Activated T-helper 17 cell treated with anti-CD3 and anti-CD28 coated beads, Interleukin-2, amount 50 U/mL, for 72 hours (primary cell): ENCODE measurements at places on chromosomes 12 and 14. TPM values are rescaled to one million over a fixed set of nuclear protein-coding genes. Genes with fewer than 3 reads are reported as not detected.

DNA sequence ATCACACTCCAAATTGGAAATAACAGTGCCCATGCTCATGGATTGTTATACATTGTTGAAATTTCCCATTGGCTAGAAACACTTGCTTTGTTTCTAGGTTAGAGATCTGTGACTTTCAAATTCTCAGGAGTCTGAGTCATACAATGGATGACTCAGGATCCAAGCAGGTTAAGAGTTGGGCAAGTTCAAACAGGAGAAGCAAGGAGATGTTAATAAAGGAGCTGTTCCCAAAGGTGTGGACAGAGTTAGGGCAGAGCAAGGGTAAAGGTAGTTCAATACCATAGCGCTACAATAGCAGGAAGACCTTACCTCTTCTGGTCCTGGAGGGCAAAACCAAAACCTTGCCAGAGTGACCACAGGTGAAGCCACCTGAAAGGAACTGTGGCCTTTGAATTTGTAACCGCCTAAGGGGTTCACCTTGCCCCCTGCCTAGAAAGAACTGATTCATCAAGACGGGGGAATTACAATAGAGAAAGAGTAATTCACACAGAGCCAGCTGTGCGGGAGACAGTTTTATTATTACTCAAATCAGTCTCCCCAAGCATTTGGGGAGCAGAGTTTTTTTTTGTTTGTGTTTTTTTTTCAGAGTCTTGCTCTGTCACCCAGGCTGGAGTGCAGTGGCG, 4.2 kb upstream of the AMN1 start:
- ATAC-seq, result peak; percentile 42

DNA sequence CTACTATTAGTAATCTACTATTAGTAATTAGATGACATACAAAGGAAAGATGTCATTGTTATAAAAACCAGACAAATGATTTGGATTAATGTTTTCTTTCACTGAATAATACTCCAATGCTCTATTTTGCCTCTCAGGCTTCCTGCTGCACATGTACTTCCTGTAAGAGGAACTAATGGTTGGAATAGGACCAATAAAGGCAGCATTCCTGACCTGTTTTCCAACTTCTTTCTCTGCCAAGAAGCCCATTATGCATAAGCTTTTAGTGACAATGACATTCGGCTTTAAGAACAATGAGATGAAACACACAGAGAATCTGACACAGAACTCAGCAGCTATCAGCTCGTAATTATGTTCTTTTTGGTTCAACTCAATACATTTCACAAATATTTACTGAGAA, 5.2 kb upstream of the C12orf56 start:
- ATAC-seq, result no peak

- no peak for ATAC-seq
Measured at GRCh38 chr12:123763093-123763492, 992 bp downstream of the DNAH10 start.

DNA sequence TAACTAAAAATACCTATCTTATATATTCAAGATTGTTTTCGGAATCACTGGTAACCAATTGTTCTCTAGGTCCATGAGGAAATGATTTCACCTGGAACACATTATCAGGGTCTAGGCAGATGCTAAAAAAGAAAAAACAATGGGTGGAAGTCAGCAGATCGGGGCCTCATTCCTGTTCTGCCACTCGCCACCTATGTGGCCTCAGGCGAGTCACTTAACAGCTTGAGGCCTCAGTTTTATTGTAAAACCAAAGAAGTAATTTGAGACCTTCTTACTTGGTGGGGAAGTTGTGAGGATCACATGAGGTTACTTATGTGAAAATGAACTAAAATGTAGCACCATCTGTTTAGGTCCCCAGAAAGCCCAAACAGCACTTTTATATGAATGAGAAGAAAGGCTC, 6.2 kb upstream of the RNASE10 start:
- ATAC-seq, result no peak

- no peak for ATAC-seq
Measured at GRCh38 chr12:97235102-97235501, 227.5 kb upstream of the RMST start.

Gene KCNC2
- total RNA-seq, result not detected

Gene KRT72
- total RNA-seq, result not detected
